ENCODE measurements at places on chromosomes 6 and 20.

GRCh38 chr6:124881898-124882578 lies 80.2 kb upstream of the RNF217 start:
- peak; percentile 54 for DNase-seq

GRCh38 chr6:106128981-106129781 lies 43.0 kb downstream of the PRDM1 start:
- DNase-seq, result peak; percentile 93

DNA sequence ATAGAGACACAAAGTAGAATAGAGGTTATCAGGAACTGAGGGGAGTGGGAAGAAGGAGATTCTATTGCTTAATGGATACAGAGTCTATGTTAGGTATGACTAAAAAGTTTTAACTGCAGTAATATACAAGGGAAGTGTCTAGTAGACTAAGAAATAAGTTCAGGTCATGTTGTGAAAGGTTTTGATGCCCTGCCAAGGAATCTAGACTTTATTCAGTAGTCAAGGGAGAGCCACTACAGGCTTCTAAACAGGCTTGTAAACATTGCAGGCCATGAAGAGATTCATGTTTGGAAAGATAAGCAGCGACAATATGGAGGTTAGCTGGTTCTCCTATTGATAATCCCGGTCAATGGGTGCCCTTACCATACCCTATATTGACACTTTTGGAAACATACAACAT lies 352.8 kb upstream of the SOX4 start:
- DNase-seq, result no peak

- DNase-seq, result peak; percentile 88
Observed at GRCh38 chr20:31674895-31675827, 37.4 kb downstream of the COX4I2 start.

DNA sequence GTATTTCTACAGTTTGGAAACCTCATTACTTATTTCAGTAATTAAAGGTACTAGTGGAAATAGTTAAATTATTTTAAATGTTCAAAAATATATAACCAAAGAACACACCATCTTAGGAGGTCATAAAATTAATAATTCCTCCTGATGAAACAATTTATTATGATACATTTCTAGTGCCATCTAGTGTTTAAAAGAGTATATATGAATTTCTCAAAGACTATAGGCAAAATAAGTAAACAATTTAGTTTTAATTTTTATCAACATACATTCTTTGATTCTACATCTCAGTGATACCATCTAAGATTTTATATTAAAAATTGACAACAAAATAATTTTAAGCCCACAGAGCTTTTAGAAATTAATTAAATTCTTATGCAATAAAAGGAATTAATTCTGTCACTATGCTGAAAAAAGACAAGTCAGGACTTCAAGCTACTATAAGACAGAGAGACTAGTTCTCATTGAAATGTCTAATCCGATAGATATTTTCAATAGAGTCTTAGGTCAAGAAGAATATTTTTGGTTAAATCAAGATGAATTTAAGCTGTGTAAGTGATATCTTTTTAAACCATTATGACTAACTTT lies 107.8 kb upstream of the RNF217 start:
- DNase-seq, result no peak

DNA sequence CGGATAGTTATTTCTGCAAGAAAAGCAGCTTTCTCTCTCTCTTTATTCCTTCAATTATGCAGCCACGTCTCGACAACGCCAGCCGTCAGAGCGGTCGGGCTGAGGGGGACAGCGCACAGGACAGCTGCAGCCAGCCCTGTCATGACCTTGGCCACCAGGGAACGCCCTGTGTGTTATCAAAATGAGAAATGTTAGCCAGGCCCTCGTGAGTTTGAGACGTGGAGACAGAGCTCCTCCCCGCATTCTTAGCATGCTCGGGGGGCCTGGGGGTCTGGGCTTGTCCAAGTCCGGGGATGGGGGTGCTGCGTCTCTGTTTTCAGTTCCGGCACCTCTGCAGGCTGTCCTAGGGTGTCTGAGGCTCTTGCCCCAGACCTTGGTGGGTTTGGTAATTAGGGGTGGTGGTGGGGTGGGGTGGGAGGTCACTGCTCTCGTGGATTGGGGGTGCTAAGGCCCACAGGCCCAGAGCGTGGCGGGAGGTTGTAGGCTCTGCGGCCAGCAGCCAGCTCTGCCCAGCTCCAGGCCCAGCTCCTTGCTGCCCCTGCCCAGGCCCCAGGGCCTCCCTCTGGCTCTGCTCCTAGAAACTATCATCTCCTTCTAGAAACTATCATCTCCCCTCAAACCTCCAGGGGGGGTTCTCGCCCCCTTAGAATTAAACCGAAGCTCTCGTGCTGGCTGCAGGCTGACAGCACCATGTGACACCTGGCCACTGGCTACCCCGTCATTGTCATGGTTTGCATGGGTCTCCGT lies 54.3 kb upstream of the GATA5 start:
- DNase-seq, result no peak

DNA sequence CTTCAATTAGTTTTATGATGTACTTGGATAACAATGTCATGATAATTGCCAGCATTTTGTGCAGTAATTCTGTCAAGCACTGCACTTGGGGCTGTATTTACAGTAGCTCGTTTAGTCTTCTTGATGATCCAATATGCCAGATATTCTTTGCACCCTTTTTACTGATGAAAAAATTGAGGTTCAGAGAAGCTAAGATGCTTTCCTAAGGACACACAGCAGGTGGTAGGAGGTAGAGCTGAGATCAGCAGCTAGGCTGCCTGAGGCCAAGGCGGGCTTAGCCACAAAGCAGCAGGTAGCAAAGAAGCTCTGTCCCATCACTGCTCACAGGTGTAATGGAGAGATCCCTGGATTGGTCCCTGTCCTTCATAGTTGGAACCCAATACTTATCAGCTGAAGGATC lies 33.3 kb downstream of the SUMO4 start:
- DNase-seq, result no peak

DNA sequence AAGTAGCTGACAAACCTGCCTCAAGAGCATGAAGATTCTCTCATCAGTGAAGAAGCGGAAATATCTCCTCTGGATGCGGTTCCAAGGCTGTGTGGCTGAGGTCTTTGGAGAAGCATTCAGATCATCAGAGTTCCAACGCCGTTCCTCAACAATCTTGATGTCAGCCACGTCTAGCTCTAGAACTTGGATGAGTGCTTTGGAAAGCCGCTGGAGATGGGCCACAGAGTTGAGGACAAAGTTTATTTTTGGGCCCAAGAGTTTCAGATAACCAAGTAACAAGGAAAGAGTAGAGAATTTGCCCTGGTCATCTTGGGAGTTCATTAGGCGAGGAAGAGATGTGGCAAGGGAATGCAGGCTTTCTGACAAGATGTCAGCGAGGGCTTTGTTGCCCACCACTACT lies 20.9 kb downstream of the TTI1 start:
- no peak for DNase-seq

DNA sequence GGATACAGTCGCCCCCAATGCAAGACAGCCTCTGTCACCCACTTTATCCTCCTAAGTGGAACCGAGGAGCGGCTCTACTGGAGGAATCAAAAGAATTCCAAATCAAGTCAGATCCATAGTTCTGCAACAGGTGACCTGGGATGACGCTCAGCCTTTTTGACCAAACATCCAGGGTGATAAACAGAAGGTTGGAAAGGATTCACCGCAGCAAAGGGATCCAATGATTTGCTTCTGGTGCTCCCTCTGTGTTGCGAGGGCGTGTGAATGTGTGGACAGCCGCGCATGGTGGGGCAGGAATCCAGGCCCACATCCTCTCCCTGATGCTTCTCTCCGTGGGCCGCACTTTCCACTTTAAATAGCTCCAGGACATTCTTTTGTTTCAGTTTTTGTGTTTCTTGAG lies 116.8 kb upstream of the CDH4 start:
- DNase-seq, result no peak

- DNase-seq, result peak; percentile 84
Observed at GRCh38 chr6:116008470-116009243, 52.0 kb downstream of the FRK start.

- no peak for DNase-seq
Observed at GRCh38 chr6:30879684-30880427, 4.5 kb upstream of the DDR1 start.

GRCh38 chr6:139337001-139337400 lies 37.4 kb downstream of the CITED2 start:
- no peak for DNase-seq

GRCh38 chr20:53929974-53930650 lies 140.3 kb downstream of the BCAS1 start:
- DNase-seq, result no peak

GRCh38 chr6:136737374-136737844 lies 54.9 kb downstream of the MAP3K5 start:
- DNase-seq, result no peak

GRCh38 chr6:22512686-22513427 lies 56.5 kb upstream of the HDGFL1 start:
- peak; percentile 75 for DNase-seq

GRCh38 chr6:136549300-136550044 lies 750 bp downstream of the MAP7 start:
- no peak for DNase-seq

- DNase-seq, result no peak
Observed at GRCh38 chr6:45323656-45324224, 4.4 kb upstream of the RUNX2 start.

Measured in fibroblast of skin of right quadriceps (primary cell).